ENCODE measurements at places on chromosomes 5 and 9.

- no peak for DNase-seq
These were observed 38.0 kb upstream of the FAM120A start for GRCh38 chr9:93413530-93413929.

- no peak for DNase-seq
These were observed 892 bp downstream of the SMIM32 start for GRCh38 chr5:136192015-136192525.

- no peak for DNase-seq
These were observed 541.7 kb upstream of the TUSC1 start for GRCh38 chr9:26219961-26220360.

DNA sequence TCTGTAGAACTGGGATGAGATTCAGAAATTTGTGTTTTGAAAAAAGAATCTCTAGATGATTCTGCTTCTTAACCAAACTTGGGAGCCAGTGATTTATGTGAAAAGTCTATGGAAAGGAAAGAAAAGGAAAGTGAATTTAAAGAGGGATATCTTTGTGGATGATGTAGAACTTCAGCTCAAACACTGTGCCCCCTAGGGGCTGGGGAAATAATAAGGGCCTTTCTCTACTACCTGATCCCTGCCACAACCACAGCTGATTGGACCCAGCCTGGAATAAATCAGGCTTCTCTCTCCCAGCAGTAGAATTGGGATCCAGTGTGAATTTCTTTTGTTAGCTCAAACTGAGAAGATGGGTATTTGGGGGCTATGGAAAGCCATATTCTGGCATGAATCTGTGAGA is 155.0 kb downstream of the PRELID2 start:
- peak; percentile 47 for DNase-seq

DNA sequence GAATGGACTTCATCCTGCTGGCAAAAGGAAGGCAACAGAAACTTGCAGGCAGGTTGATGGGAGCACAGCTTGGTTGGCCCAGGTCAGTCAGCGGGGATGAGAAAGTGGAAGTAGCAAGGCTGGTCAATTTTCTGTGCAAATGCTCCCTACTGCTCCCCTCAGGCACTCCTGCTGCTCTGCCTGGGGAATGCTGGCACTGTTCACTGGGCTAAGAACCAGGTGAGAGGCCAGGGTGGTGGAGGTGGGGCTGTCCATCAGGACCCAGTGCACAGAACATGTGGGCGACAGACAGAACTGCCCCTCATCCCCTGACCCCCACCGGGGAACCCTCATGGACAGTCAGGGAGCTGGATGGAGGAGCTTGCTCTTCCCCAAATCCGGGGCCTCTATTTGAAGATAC is 593.1 kb downstream of the IRX1 start:
- DNase-seq: no peak

- no peak for DNase-seq
These were observed 38.2 kb upstream of the CEP72 start for GRCh38 chr5:573976-574375.

DNA sequence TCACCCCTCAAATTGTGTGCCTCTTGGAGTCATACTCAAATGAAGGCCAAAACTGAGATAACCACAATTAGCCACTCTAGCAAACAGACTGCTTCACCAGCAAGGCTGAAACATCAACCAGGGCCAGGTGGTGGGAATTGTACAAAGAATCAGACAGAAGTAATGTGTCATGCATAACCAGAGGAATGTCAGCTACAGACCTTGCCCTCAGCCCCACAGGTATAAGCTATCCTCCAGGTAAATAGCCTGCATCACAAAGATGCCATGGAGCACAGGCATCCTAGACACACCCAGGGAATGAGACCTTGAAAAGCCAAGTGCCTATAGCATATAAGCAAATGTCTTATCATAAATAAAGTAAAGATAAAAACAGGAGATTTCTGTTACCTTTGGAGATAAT is 242.7 kb downstream of the CETN3 start:
- no peak for DNase-seq

DNA sequence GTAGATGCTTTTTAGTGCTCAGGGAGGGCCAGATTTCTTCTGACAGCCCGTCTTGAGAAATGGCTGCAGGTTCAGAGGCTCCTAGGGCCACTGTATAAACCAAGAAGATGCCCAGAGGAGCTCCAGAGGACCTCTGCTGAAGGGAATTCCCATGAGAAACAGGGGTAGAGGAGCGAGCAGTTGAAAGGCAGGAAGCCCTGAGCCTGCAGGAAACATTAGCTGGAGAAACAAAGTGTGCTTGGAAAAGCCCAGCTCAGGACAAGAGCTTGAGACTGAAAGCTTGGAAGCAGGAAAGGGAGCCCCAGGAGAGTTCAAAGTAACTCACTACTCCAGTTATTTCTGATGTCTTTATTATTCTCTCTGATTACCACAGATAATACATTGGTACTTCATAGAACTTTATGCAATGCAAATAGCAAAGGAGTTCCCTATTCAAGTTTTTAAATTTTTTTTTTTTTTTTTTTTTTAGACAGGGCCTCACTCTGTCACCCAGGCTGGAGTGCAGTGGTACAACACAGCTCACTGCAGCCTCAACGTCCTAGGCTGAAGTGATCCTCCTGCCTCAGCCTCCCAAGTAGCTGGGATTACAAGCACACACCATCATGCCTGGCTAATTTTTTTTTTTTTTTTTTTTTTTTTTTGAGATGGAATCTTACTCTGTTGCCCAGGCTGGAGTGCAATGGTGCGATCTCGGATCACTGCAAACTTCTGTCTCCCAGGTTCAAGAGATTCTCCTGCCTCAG is 16.5 kb downstream of the HBEGF start:
- DNase-seq: no peak

DNA sequence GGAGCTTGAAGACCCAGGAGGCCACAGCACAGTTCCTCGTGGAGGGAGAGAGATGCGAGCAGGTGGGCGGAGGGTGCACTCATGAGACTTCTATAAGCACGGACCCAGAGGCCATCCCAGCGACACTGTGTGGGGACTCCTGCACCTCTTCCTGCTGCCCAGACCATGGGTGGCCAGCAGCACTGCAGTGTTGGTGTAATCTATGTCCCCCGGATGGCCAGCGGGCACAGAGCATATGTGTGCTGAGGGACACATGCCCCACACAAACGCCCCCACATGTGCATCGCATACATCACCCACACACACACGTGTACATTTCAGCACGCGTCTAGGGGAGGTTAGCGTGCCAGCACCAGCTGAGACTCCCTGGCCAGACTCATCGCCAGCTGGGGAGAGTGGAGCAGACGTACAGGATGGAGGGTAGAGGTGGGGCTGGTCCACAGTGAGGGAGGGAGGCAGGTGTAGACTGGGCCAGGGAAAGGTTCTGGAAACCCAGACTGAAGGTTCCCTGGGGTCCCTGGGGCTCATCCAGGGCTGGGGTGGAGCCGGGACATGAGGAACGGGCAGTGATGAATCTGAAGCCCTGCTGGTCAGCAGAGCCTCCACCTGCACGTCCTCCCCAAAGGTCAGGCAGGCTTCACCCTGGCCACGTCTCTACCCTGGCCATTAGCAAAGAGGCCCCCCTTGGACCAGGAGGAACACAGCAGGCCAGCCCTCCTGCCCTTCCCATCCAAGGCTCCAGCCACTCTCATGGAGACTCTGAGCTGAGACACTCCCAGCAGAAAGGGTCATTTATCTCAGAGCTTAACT is 27.6 kb downstream of the ADAMTS2 start:
- no peak for DNase-seq

GRCh38 chr5:60333005-60333571 is 366.9 kb downstream of the DEPDC1B start:
- DNase-seq: no peak

GRCh38 chr5:86565197-86565789 is 52.4 kb upstream of the COX7C start:
- no peak for DNase-seq

- no peak for DNase-seq
These were observed 7.2 kb upstream of the SLC31A2 start for GRCh38 chr9:113143432-113144227.

DNA sequence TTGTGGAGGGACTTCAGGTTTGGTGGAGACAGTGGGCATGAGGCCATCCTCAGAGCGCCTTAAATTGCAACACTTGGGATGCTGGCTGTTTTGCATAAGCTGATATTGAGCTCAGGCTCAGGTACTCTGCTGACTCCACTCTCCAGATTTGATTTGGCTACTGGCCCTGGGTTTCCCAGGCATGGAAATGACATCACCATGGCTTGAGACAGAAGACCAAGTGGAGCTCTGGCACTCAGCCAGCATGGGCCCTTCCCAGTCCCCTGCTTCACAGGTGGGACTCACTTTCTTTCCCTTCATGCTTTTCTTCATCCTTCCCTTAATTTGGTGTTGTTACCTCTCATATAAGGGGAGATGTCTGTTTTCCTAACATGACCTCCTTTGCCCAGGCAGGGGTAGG is 72.0 kb upstream of the IL12B start:
- DNase-seq: no peak

DNA sequence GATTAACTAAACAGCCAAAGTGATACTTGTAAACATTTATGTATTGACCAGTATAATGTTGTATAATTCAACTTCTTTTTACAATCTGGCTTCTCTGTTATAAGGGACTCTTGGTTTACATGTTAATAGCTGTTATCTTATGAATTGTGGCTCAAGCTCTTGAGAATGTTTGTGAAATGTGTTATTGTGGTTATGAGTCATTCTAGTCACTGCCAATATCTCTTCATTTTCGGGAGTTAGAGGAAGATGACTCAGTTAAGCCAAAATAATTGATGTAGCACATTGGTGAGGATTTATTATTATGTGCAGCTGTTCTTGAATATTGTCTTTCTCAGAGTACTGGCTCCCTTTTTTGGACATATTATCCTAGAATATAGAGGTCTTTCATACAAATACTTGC is 655.2 kb upstream of the RIOK2 start:
- DNase-seq: no peak

GRCh38 chr9:81211741-81212140 is 477.6 kb downstream of the TLE1 start:
- DNase-seq: no peak

- DNase-seq: no peak
These were observed 459.3 kb upstream of the MEF2C start for GRCh38 chr5:89342106-89342876.

DNA sequence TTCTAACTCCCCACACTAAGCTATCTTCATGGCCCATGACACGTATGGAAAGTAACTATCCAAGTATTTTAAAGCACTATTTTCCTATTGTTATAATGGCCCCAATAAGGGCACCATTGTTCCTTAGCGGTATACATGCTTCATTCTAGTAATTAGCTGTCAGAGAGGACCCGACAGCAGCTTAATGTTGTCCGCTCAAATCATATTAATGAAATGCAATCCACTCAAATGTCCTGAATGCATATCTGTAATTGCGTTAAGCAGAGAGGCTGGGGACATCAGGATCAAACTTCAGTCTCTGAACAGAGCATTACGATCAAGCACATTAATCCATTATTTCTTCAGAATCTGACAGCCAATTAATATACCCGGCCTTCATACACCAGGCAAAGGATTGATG is 139.7 kb downstream of the CRB2 start:
- no peak for DNase-seq

GRCh38 chr5:139847091-139847490 is 51.5 kb downstream of the PSD2 start:
- no peak for DNase-seq

DNA sequence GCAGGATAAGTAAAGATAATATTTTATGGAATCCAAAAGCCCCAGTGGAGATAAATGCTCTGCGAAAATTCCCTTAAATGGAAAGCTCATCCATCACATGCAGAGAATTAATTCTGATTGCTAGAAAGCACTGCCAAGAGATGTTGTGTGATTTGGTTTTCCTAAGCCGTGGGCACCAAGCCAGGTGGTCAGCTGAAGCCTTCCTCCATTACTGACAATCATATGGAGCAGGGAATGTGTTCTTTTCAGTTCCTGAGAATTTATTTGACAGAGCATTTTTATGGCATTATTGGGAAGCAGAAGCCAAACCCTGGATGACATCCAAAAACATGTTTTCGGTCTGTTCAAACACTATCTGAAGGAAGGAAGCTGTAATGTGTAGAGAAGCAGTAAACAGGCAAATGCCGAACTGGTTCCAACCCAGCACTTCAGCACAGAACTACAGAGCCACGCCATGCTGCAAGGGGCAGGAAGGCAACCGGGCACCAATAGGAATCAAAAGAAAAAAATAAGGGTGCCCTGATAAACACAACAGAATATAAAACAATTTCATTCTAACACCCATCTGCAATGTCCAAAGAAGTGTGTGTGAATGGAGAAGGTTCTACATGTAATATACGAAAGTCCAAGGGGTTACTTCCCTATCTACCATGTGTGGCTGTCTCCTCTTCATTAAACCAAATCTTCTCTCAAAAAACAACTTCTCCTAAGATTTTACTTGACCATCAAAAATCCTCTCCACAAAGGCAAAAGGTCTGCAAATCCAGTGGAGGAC is 12.3 kb downstream of the ARSB start:
- DNase-seq: no peak

- DNase-seq: peak; percentile 96
These were observed 98.3 kb downstream of the PPARGC1B start for GRCh38 chr5:149828161-149829011.

DNA sequence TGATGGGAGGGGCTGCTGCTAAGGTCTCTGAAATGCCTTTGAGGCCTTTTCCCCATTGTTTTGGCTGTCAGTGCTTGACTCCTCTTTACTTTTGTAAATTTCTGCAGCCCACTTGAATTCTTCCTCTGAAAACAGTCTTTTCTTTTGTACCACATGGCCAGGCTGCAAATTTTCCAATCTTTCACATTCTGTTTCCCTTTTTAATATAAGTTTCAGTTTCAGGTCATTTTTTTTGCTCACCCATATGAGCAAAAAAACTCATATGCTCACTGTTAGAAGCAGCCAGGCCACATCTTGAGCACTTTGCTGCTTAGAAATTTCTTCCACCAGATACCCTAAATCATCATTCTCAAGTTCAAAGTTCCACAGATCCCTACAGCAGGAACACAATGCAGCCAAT is 234.6 kb upstream of the ADRA1B start:
- no peak for DNase-seq

DNA sequence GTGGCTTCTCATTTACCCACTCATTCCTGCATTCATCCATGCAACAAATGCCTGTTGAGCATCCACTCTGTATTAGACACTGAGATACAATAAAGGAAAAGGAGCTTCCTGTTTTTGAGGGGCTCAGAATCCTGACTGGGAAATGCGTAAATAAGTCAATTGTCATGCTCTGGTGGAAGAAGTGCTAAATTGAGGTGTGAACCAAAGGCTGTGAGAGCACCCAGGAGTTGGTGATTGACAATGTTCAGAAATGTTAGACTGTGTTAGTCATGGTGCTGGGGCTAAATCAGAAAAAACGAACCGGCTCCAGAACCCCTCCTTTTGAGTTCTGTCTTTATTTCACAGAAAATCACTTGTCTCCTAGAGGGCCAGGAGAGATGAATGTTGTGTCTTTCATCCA is 558.6 kb upstream of the SGCD start:
- no peak for DNase-seq

GRCh38 chr9:136441191-136441680 is 1.6 kb upstream of the INPP5E start:
- DNase-seq: no peak

- no peak for DNase-seq
These were observed 388.0 kb upstream of the ZNF608 start for GRCh38 chr5:125134216-125135081.

DNA sequence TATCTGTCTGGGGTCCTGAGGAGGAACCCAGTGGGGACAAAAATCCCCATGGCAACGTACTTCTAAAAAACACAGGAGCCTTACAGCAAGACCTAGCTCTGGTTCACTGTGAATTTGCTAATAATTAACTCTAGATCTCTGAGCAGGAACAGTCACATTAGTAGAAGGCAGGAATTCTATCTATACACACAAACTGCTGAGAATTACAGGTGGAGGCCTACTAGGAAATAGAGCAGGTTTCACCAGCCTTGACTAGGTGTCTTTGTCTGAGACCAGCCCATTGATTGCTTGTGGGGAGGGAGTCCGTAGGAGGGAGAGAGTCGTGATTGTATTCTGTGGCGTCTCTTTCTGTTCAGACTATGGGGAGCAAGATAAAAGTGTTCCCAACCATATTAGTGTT is 44.8 kb downstream of the PRLR start:
- DNase-seq: no peak

Measured in Karpas-422 (cell line).